Foreskin fibroblast (primary cell): ENCODE measurements at places on chromosomes 12 and 14.

- no peak for DNase-seq
Observed at GRCh38 chr12:6819106-6820030, 2.3 kb upstream of the GPR162 start.

DNA sequence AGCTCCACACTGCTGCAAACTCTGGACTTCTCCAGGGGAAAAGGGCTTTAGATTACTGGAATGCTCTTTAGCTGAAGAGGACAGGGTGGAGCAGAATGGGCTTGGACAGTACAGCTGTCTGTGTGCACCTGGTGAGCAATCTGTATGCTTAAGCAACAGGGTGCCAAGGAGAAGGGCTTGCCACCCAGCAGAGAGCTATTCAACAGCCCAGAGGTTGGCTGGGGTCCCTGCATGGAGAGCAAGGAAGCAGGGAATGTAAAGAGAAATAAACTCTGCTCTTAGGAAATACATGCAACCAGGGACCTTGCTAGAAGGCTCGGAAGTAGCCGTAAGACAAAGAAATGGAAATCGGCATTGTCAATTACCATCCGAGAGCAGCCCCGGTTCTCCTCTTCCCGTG lies 53.0 kb upstream of the CORO1C start:
- no peak for DNase-seq

- DNase-seq = no peak
Observed at GRCh38 chr14:102029956-102030355, 56.9 kb downstream of the HSP90AA1 start.

DNA sequence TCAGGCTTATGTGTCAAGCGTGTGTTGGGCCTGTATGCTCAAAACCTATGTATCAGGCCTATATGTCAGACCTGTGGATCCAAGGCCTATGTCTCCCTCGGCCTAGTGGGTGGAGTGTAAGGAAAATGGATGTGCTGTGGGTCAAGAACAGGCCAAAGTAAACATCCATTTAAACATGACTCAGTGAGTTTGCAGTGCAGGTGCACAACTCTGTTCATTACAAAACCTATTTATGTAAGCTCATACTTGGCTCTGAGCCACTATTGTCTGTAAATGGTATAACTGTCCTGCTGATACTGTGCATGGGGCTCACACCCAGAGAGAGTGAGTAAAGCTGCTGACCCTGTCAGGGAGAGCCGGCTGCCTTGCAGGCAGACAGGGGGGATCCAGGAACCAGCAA lies 249.7 kb upstream of the AVPR1A start:
- DNase-seq = no peak

DNA sequence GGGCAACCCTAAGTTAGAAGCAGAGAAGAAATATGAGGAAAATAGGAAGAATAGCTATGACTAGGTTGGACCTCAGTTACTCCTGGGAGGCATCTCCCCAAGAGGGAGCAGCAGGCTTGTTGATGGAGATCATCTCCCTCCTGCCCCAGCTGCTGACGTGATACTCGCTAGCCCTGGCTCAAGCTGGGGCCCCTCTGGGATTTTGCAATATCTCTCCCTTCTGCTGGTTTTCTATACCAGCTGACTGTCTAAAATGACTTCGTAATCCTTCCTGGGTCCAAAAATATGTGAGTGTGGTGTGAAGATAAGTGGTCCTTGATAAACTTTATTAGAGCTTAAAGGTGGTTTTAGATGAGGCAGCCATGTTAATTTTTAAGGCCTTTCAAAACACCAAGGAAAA lies 4.5 kb upstream of the HECTD4 start:
- peak; percentile 50 for DNase-seq

- DNase-seq = peak; percentile 46
Observed at GRCh38 chr12:78060186-78060585, 229.5 kb downstream of the NAV3 start.
